ENCODE measurements at places on chromosomes 1 and 21. TPM values are rescaled to one million over a fixed set of nuclear protein-coding genes. Genes with fewer than 3 reads are reported as not detected.

GRCh38 chr1:202135221-202135721 is 9.3 kb downstream of the ARL8A start:
- DNase-seq, result peak; percentile 53

DNA sequence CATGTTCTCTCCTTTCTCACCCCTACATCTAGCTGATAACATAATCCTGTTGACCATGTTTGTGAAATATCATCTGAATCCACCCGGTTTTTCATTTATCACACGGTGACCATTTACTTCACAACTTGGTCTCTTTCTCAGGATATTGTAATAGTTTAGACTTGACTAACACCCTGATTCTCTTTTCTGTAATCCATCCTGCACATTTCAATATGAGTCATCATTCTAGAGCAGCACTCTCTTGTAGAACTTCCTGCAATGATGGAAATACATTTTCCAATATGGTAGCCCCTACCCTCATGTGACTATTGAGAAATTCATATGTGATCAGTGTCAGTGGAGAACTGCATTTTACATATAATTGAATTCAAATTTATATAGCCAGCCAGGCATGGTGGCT is 2.3 kb upstream of the JAM2 start:
- no peak for DNase-seq

GRCh38 chr1:201982082-201982622 is 296 bp upstream of the RNPEP start:
- no peak for DNase-seq

GRCh38 chr1:7703321-7704213 is 67.5 kb upstream of the VAMP3 start:
- DNase-seq, result no peak

PDPN gene
- total RNA-seq, result 3.6 TPM

DNA sequence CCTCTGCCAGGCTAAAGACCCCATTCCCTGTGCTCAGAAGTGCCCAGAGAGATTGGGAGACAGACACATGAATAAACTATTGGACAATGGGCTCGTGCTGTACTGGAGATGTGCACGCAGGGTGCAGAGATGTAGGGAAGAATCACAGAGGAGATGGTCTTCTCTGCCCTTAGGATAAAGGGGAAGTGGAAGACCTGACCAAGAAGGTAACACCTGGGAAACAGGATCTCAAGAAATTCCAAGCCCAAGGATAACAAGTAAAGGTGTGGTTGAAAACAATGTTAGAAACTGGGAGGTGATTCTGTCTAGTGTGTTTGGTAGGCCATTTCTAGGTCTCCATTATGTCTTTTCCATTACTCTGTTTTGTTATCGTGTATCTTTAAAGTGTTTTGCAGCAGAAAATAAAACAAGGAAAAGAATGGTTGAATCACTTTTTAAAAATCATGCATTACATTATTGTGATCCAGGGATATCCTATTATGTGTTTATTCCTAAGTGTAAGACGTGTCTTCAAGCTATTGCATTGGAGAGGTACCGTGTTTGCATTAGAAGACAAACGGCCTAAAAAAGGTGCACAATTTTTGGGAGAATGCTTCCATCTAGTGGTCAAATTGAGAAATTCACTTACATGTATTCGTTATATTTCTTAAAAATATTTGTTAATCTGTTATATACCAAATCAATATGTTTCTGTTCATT is 40.8 kb upstream of the KCTD3 start:
- DNase-seq, result peak; percentile 48

DNA sequence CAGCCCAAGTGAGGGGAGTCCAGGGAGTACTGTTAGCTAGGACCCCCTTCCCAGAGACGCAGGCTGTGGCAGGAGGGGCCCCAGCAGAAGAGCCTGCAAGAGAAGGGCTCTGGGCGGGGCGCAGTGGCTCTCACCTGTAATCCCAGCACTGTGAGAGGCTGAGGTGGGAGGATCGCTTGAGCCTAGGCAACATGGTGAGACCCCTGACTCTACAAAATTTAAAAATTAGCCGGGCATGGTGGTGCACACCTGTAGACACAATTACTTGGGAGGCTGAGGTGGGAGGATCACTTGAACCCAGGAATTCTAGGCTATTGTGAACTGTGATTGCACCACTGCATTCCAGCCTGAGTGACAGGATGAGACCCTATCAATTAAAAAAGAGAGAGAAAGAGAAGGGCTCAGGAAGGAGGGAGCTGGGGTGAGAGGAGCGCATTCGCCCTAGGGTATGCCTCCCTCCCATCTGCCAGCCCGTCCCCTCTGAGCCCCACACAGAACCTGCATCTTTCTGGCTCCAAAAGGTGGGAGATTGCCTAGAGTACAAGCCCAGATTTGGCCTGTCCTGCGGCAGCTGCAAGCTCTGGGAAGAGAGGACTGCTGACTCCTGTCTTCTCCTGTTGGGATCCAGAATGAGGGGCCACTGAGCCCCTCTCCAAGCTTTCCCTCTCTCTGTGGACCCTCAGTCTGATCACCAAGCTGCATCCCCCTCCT is 3.6 kb downstream of the KCNQ4 start:
- no peak for DNase-seq

GRCh38 chr1:151940541-151940940 is 31.2 kb upstream of the THEM4 start:
- no peak for DNase-seq

- peak; percentile 66 for DNase-seq
These were observed 1.9 kb upstream of the OR13G1 start for GRCh38 chr1:247681288-247681897.

DNA sequence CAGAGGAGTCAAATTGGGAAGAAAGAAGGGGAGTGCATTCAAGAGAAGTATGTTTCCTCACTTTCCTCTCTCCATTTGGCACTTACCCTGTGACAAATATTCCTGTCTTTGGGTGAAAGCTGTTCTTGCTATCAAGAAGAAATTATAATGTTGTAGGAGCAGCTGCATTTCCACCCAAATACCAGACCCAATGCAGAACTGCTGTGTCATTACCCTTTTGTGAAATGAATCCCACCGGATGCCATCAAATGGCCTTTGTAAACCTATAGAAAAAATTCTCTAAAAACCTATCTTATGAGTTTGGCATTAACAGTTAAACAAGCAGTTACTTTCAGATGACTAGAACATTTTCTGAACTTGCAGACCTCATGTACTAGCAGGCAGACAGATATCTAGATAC is 16.7 kb upstream of the PALMD start:
- no peak for DNase-seq

GNG12 gene
- 136 TPM for total RNA-seq

Data from H4 (cell line).